NCI-H1092 treated with DMSO at 0.1 percent for 48 hours (cell line): ENCODE measurements at places on chromosomes 2 and 18.

DNA sequence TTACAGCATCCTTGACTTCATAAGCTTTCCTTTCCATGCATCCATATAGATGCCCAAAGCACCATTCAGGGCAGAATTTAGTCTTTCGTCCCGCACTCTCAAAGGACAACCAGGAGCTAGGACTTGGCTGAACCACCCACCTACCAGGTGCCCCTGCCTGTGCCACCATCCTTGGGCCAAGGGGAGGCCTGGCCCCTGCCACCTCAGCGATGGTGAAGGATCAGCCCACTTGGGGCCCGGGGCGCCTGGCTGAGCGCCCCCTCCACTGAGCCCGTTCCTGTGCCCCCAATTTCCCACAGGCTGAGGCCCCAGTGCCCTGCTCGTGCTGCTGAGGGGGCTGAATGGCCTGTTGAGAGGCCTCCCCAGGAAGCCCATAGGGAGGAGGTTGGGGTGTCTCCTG is 33.3 kb upstream of the ALPP start:
- DNase-seq: no peak

DNA sequence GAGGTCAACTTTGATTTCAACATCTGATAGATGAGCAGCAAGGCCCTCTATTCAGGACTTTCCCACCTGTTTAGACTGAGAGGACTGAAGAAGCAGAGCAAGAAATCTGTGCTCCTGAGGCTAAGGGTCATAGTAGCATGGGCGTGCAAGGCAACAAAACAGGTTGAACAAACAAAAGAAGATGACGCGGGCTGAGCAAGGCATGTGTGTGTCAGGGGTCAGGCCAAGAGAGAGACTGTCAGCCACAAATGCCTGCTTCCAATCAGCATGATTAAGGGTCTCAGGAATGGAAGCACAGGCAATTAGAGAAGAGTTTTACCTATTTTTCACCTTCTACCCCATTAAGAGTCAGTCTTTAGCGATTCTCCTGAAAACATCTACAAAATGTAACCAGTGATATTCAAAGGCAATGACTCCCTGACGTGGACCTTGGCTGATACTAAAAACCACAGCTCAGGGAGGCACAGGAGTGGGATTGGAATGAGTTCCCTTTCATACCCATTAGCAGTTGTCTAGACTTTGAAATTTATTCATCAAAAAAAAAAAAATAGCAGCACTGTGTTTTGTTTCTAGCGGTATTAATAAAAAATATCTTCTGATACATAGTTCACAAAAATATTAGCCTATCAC is 81.9 kb downstream of the DYNAP start:
- no peak for DNase-seq

DNA sequence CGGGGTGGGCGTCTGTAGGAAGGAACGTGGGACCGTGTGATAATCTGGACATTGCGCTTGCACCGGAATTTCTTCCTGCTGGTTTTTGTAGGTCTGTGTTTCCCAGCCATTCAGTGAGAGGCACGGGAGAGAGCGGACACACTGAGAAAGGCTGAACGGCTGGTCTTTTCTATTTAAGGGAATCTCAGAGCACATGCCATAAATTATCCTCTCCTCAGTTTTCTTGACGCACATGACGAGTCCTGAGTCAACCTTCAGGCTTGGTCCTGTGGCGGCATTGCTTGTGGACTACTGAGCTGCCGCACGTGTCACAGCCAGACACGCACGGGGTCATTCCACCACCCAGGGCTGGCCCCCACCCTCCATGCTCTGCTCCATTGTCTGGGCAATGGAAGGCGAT is 519.3 kb upstream of the ID2 start:
- no peak for DNase-seq

DNA sequence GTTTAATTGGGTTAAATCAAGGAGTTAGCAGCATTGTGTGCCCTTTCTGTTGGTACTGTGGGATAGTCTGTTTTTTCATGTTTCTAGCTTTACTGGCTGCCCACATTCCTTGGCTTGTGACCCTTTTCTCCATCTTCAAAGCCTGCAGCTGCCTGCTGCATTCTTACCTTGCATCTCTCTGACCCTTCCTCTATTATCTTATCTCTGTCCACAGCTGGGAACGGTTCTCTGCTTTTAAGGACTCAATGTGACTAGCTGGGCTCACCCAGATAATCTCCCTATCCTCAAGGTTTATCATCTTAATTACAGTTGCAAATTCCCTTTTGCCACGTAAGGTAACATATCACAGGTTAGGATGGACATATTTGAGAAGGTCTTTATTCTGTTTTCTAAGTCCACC is 199.7 kb downstream of the KCNS3 start:
- no peak for DNase-seq

DNA sequence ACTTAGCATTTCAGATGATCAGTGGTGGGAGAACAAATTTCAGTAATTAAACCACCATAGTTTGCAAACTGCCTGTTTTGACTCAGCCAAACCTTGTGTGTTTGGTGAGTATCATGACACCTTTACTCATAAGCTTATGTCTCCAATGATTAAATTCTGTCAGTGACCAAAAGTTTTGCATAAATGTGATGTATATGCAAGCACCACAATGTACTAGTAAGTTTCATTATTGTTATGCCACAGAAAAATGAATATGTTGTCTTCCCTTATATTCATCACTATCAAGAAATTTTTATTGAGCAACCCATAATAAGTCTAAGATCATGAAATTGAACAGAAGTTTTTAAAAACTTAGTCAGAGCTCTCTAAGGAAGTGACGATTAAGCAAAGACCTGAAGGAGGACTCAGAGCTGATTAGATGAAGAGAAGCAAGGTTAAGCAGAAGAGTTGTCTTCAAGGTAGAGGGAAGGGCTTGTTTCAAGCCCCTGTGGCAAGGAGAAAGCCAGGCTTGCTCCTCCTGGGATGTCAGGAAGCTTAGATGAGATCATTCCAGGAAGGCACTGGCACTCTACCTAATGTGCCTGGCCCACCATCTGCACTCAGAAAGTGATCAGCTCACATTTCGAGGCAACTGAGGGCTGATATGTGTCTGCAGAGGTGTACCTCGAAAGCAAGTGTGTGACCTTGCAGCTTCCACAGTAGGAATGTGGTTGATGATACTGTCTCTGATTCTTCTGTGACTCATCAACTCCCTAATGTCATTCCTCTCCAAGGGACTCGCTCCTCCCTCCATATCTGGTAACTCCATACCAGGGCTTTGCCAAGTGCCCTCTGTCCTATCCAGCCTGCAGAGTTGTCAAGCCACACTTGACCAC is 54.7 kb downstream of the KCTD18 start:
- no peak for DNase-seq

- DNase-seq: no peak
Measured at GRCh38 chr2:58378152-58378551, 137.0 kb upstream of the FANCL start.

GRCh38 chr18:12092398-12093229 is 1.0 kb upstream of the ANKRD62 start:
- peak; percentile 42 for DNase-seq

GRCh38 chr2:74772046-74772445 is 61.9 kb upstream of the HK2 start:
- DNase-seq: no peak

DNA sequence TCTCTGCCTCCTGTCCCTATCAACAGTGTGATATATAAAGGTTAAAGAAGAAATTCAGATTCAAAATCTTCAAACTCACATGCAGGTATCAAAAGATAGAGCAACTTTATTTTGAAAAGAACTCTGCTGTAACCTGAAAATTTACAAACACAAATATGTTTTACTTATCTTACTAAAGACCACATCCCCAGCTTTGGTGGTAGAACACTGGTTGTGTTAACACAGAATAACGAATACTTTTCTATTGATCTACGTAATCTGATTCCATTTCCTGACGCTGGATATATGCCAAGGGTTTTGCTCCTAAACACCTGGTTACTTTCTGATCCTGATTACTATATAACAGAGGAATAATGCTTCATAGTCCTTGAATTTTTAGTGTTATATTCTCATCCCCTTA is 23.1 kb upstream of the SLC39A10 start:
- DNase-seq: no peak

DNA sequence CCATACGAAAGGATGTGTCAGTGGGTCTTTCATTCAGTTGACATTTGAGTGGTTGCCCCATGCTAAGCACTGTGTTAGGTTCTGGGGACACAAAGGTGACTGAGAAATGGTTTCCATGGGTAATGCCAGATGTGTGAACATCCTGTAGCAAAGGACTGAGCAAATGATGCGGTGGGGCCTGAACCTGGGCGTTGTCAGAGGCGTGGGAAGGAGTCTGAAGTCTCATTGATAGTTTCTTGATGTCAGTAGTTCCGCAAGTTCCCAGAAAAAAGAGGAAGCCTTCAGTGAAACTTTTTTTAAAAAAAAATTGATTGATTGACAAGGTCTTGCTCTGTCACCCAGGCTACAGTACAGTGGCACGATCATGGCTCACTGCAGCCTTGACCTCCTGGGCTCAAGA is 56.9 kb downstream of the LIMS1 start:
- no peak for DNase-seq

GRCh38 chr18:21433436-21433835 is 167.1 kb downstream of the ESCO1 start:
- DNase-seq: no peak

GRCh38 chr2:12416600-12416999 is 300.1 kb upstream of the TRIB2 start:
- DNase-seq: no peak

- no peak for DNase-seq
Measured at GRCh38 chr2:85134255-85134895, 1.2 kb downstream of the TCF7L1 start.

DNA sequence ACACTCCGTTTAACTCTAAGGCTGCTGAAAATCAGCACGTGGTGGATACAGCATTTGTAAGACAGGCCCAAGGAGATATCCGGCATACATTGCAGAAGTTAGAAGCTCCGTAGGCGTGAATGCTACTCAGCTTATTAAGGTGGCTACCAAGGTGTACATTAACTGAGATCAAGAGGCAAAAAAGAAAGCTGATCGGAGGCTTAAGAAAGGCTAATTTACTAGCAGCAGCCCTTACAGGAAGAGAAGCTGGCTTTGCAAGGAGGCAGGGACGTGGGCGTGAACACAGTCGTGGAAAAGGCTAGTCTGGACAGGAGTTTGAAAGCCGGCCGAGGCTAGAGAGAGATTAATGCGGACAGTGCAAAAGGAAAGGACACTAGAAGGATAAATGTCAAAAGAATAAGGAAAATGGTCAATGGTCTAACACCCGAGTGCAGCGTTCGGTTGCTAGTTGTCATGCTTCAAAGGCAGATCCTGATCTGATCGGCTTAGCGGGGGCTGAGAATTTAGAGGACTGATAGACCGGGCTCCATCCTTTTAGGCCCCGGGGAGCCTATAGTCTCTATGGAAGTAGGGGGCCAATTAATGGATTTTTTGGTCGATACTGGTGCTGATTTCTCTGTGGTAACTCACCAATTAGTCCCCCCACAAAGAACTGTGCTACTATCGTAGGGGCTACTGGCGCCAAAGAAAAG is 45.6 kb upstream of the SELENOI start:
- no peak for DNase-seq

DNA sequence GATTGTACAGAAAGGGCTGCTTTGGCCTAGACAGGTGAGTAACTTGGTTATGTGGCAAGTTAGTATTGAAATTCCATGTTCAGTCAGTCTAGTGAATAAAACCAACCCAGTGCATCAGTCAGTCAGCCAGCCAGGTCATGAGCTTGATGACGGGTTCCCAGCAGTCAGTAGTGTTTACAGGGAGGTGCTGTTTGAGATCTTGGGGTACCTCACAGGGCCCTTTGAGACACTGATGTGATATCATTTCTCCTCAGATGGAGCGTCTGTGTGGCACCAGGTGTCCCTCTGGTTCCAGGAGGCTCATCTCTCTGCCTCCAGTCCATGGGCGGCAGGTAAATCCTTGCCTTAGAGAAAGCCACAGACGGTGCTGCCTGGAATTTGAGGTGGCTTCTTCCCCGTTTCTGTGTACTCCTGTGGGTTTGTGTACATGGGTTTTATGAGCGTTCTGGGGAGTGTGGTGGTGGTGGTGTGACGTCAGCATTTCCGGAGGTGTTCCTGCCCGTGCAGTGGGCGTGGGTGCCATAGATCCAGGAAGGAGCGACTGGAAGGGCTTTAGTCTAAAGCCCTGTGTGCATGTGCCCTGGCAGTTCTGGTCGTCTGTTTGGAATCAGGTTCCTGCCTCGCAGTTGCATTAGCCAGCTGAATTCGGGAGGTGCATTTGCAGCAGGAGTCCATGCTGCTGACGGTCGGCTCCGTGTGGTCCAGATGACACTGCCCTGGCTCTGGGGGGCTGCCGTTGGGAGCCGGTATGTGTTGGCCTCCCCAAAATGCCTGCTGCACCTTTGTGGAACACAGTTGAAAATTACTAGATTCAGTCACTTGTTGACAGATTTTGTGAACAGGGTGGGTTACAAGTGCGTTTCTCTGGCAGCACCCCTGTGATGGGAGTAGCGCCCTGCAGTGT is 2.1 kb downstream of the CTDP1 start:
- no peak for DNase-seq

DNA sequence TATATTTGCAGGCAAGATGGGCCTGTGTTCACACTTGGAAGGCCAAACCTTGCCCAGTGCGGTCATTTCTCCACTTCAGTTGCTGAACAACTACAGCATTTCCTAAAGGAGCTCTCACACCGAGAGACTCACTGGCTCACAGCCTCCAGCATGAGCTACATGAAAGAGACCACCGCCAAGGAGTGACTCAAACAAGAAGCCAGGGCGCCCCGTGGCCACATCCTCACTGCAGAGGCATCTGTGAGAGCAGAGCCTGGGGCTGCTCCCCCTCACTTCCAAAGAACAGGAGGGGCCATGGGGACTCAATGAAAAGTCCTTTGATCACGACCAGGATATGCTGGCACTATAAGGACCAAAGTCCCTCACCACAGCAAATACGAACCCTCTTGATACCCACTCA is 50.0 kb downstream of the TMEM163 start:
- no peak for DNase-seq

DNA sequence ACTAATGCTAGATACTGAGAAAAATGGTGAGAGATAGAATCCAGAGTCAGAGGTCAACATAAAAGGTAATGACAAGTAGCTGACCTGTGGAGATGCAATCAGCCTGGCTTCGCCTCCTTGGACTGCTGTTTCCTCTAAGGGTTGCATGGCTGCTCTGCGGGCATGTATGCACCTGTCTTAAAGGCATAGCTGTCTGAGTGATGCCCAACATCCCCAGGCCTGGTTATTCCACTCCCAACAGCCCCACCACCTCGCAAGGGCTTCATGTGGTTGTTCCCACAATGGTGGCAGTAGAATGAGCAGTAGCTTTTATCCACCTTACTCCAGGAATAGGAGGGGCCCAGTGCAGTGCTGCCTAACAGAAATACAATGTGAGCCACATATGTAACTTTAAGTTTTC is 69.7 kb upstream of the ALK start:
- DNase-seq: no peak

- no peak for DNase-seq
Measured at GRCh38 chr18:59593291-59593717, 103.9 kb downstream of the CCBE1 start.

DNA sequence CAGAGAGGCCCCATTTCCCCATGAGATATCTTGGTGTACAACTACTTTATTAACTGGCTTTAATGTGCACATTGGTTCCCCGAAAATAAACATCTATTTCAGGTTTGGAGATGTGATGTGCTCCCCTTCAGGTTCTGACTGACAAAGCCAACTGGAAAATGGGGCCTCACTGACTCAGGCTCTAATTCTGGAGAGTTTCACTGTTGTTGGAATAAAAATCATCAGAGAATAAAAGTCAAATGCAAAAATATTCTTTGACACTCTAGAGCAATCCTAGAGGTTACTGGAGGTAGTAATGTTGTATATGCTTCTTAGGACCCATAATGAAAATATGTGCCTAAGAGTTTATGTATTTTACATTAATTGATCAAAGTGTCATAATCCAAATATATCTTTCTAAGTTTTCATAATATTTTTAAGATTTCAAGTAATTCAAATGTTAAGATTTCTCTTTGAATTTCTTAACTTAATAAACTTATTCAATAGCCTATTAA is 189.9 kb upstream of the COL3A1 start:
- DNase-seq: no peak

- DNase-seq: no peak
Measured at GRCh38 chr2:58035352-58035751, 11.3 kb upstream of the VRK2 start.
